ENCODE measurements at places on chromosomes 13 and 19. TPM values are rescaled to one million over a fixed set of nuclear protein-coding genes. Genes with fewer than 3 reads are reported as not detected.

- DNase-seq = no peak
These were observed 85.7 kb upstream of the MBNL2 start for GRCh38 chr13:97136418-97136817.

DNA sequence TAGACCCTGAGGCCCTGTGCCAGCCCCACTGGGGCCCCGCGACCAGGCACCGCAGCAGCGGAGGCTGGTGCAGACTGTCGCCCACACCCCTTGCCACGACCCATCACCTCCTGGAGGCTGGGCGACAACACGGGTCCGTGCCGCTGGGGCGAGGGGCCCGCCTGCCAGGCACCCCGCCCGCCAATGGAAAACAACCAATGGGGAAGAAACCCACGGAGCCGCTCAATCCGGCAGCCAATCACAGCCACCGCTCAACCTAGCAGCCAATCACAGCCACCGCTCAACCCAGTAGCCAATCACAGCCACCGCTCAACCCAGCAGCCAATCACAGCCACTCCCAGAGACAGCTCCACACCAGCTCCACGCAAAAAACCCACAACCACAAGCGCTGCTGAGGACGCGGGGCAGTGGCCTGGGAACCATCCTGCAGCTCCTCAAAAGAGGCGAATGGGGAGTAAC lies 29.7 kb downstream of the GPX4 start:
- DNase-seq = no peak

The TEX101 gene
- not detected for total RNA-seq

DNA sequence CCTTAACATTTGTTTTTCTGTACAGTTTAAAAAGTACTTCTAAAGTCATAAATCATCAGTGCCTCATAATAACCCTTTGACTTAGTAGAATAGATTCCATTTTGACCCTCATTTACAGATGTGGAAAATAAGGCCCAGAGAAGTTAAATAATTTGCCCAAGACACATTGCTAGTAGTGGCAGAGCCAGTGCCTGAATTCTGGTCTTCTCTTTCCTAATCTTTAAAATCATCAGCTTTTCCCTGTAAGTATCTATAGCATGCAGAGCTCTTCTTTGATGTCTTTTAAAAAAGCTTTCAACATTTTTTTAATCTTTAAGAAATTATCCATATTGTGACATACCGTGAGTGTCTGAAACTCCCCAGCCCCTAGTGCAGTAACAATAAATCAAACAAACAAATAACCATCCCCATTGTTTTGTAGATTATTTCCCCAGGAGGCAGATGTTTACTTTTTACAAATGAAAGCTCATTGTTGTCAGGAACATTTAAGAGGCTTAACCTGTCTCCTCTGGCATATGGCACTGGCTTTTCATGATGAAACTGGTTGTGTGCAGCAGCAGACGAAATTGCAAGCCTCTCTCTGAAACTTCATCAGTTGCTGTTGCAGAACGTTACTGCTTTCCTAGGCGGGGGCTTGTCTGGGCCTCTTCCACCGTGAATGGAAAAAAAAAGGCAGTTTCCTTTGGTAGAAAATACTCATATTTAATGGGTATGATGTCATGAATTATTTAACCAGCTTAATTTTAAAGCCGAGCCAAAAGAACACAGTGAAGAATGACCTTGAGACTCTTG lies 31.7 kb upstream of the PCDH8 start:
- DNase-seq = no peak

DNA sequence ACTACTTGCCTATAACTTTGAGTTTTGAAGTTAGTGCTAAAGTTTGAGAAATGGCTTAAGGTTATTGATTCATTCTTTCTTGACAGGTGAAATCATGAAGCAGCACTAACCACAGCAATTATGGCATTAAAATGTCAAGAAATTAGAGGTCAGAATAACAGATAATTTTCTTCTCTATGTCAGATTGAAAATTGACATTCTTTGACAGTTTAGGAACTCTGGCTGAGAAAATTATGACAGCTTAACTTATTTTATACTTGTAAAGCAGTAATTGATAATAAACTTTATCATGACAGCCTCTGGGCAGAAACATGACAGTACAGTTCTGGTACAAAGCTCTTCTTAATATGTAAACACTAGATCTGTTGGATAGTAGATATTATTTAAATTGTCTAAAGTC lies 155.2 kb upstream of the MAB21L1 start:
- DNase-seq = no peak

GRCh38 chr19:23160766-23161165 lies 43.9 kb downstream of the ZNF730 start:
- no peak for DNase-seq

DNA sequence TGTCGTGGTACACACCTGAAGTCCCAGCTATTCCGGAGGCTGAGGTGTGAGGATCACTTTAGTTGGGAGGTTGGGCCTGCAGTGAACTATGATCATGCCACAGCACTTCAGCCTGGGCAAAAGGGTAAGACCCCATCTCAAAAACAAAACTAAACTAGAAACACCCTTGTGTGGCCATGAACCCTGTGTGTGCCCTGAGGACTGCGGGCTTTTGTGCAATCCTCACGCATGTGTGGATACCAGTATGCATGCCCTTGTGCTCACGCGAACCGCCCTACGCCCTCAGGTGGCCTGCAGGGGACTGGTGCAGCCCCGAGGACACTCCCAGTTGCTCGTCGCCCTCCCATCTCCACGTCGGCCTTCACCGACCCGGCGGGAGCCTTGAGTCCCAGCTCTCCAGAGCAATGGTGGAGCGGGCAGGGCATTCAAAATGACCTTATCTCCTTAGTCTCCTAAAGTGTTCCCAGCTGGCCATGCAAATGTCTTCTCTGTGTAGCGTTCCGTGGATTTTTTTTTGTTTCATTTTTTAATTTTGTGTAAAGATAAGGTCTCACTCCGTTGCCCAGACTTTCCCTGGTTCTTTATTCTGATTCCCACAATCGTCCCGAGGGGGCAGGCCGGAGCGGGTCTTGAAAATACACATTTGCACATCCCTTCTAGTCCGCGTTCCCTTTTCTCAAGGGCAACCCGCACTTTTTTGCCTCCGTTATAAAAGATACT lies 868 bp upstream of the EGLN2 start:
- peak; percentile 81 for DNase-seq
